ENCODE measurements at places on chromosomes 12 and 14.
A peak's percentile ranks its signal among the peaks of the same experiment; 100 is the strongest.

DNA sequence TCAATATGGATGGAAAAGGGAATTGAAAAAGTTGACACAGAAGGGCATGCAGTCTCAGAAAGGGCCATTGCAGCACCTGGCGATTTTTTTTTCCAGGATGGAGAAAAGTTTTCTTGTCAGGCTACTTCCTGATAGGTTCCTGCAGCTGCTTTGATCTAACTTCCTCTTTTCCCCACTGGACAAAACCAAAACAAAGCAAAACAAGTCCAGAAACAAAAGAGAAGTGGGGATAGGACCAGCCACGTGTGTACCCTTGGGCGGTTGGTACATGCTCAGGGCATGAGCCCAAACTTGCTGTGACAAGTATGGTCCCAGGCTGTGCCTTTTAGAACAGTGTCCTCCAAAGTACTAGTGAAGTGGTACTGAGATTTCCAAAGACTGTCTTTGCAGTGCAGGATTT, 89.8 kb downstream of the CHST11 start:
- no peak for DNase-seq

DNA sequence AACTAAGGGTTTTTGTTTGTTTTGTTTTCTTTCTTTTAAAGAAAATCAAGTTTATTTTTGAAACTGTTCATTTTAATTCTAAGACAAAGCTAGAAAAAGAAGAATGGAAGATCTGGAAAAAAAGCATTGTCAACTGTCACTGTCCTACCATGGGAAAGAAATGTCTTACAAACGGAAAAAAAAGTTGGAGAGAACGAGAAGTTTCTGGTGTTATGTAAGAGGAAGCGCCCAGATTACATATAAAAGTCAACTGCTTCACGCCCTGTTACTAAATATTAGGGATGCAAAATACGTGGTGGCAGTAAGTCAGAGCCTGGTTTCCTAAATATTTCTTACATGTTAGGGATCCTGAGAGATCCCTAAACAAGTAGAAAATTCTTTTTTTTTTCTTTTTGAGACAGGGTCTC, 14.3 kb upstream of the FBXL14 start:
- no peak for DNase-seq

- DNase-seq, result peak; percentile 32
Observed at GRCh38 chr12:14845350-14845750, 2.0 kb upstream of the ART4 start.

DNA sequence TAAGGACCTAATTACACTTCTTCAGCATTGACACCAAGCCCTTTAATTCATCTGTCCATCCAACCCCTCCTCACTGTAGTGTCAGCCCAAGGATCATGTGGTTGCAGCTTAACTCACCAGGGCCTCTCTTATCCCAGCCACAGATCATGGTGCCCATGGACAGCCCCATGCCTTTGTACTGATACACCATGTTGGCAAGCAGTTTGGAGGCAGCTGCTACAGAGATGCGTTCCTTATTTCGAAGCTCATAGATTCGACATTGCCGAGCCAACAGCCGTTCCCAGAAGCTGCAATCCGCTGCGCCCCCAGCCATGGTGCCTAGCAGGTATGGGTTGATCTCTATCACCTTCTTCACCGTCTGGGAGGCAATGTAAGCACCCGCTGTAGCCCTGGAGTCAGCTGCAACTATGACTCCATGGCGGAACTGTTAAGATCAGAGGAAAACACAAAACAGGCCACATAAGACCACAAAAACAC, 1.4 kb downstream of the PSMB5 start:
- no peak for DNase-seq

DNA sequence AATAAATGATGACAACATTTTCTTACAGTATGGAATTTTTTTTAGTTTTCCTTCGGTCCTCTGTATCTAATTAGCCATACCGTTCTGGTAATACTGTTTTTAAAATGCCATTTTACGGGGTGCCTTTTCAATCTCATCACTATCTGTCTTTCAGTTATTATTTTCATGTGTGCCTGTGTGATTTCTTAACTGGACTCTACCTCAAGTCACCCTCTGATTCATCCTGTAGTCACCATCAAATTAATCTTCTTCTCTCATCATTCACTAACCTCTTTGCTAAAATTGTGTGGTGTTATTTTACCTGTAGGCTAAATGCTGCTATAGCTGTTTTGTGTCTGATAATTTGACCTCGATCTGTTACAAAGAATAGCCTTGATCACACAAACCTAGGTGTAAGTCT, 16.0 kb upstream of the CCT2 start:
- no peak for DNase-seq

- DNase-seq, result no peak
Observed at GRCh38 chr12:91717804-91718203, 427.8 kb downstream of the BTG1 start.

DNA sequence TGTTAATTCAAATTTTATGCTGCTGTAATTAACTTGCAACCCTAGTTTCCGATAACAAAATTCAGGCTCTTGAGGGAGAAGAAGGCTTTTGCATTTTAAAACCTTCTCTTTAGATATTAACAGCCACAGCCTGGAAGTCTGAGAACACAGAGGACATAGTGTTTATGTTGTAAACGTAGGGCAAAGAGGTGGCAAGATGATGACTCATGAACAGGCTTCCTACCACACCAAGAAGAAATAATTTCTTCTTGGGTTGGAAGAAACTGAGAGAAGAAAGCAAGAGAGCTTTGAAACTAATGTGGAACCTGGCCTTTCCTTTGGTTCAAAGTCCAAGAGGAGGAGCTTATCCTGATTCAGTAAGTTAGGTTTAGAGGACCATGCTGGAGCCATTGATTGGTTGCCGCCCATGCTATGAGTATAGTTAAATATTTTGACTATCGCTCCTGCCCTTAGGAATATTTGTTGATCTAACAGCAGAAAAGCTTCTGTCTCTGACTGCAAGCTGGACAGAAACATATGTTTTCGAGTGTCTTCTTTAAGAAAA, 31.8 kb downstream of the CCDC198 start:
- DNase-seq, result no peak

GRCh38 chr14:25400607-25401206, 350.8 kb upstream of the STXBP6 start:
- DNase-seq, result peak; percentile 47

DNA sequence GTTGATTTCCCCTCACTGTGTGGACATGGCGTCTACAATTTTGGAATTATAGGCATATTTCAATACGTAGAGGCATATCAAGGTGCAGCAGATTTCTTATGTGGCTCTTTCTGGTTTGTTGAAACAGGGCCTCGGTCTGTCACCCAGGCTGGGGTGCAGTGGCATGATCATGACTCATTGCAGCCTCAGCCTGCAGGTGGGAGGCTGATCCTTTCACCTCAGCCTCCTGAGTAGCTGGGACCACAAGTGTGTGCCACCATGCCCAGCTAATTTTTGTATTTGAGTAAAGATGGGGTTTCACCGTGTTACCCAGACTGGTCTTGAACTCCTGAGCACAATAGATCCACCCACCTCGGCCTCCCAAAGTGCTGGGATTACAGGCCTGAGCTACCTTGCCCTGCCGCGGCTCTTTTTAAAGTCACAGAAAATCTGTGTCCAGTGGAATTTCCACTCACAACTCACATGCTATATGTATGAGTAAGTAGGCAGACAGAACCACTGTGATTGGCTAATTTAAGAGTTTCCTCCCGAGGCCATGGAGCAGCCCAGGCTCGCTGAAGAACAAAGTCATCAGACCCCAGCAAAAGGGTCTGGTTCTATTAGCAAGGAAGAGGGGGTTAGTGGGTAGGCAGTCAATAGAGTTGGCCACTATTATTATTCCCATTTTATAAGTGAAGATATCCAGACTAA, 9.1 kb downstream of the GNG2 start:
- DNase-seq, result no peak

DNA sequence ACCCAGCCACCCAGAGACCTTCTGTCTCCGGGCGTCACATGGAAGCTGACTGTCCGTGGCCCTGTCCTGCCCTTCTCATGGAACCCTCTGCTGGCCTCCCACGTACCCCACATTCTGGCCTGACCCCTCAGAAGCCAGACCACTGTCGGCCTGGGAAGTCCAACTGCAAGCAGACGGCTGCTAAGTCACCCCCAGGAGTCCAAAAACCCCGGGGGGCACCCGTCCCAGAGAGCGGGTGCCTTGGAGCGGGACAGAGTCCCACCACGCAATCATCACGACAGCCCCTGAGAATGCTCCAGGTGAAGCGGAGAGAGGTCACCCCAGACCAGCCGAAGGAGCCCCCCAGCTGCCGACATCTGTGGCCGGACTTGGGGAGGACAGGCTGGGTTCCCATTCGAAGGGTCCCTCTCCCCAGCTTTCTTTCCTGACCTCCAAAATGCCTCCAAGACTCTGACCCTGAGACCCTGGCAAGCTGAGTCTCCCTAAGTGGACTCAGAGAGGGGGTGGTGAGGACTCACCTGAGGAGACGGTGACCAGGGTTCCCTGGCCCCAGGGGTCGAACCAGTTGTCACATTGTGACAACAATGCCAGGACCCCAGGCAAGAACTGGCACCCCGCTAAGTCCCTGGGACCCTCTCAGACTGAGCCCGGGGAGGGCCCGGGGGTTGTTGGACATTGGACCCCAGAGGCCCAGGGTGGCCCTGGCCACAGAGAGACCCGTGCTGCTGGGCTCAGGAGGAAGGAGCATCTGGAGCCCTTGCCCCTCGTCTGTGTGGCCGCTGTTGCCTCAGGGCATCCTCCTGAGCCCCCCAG, 337.1 kb downstream of the TMEM121 start:
- no peak for DNase-seq

DNA sequence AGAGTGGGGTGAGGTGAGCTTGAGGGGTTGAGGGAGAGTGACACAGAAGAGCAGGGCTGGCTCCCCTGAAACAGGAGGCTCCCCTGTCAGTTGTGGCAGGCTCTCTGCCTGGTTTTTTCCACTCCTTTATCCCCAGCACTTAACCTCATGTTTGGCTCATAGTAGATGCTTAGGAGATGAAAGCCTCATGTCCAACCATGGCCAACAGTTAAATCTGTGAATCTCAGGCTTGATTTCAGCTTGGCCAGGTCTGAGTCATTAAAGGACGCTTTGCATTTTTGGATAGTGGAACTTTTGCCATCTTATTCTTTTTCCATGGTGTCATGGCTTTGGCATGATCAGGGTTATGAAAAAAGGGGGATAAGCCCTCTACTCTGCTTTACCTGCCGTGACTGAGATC, 117.2 kb downstream of the CACNA1C start:
- DNase-seq, result no peak

Measured in NCI-H1092 (cell line).